ENCODE measurements at places on chromosomes 2 and 18. TPM values are rescaled to one million over a fixed set of nuclear protein-coding genes. Genes with fewer than 3 reads are reported as not detected.

DNA sequence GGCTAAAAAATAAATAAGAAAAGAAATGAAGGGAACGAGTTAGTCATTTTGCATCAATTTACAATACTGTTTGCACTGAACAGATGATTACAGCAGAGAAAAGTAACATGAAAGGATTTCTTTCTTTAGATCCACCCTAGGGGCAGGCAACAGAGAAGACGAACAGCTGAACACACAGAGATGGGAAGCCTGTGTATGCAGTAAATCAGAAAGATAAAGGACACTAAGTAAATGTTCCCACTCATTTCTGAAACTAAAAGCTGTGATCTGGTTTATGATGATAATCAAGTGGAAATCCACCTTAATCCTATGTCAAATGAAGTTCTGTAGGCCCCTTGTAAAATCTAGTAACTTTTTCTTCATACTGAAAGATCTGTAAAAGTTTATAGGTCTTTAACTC, 54.2 kb downstream of the AKAIN1 start:
- no peak for DNase-seq

- no peak for DNase-seq
Measured at GRCh38 chr2:16281451-16282335, 341.3 kb downstream of the MYCN start.

GRCh38 chr18:9280849-9281248, 53.7 kb upstream of the TWSG1 start:
- no peak for DNase-seq

- DNase-seq, result peak; percentile 35
Measured at GRCh38 chr2:233928594-233929351, 11.6 kb downstream of the TRPM8 start.

DNA sequence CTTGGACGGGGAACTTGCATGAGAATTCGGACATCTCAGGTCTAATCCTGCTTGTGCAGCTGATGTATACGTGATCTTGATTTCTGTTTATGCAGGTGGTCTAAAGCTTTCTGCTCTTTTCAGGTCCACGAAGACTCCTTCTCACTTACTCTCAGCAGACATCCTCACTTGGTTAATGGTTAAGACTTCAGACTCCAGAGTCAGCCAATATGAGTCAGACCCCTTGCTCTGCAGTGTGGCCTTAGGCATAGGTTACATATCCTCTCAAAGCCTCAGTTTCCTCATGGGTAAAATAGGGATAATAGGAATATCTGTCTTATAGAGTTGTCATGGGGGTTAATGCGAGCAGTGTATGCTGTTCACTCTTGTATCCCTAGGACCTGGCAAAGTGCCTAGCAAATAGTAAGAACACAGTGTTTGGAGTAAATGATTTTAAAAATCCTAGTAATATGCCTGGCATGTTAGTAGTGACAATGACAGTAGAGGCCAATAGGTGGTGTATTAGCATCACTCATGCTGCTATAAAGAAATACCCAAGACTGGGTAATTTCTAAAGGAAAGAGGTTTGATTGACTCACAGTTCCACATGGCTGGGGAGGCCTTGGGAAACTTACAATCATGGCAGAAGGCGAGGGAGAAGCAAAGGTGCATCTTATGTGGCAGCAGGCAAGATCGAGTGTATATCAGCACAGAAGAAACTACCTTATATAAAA, 42.3 kb downstream of the XRCC5 start:
- no peak for DNase-seq

Gene CD8A
- not detected for total RNA-seq

- no peak for DNase-seq
Measured at GRCh38 chr2:197278799-197279763, 31.5 kb downstream of the ANKRD44 start.

Gene SH3BP4
- 34.2 TPM for total RNA-seq

GRCh38 chr18:49023271-49023937, 72.6 kb upstream of the SMAD7 start:
- no peak for DNase-seq

Gene PLGLB1
- not detected for total RNA-seq

DNA sequence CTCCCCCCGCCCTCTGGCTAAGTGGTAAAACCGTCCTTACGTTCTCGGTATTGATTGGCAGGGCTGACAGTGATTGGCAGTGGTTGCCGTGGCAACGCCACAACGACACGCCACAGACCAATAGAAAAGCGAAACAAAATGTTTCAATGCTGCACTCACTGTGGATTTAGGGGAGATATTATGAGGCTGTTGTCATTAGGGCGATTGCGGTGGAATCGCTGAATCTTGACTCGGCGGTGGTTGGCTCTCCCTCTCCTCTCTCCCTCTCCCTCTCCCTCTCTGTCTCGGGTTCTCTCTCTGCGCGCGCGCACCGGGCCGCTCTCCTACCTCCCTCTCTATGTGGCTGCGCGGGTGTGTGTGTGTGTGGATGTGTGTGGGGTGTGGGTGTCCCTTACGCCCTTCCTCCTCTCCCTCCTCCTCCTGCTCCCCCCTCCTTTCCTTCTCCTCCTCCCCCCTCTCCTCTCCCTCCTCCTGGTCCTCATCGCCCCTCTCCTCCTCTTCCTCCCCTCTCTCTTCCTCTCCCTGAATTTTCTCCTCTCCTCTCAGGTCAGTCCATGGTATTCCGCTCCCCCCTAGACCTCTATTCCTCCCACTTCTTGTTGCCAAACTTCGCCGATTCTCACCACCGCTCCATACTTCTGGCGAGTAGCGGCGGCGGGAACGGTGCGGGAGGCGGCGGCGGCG, at the start of gene SIX3:
Gene SIX3 (plus strand): TSS at position 152 of the 684 bp plus-strand sequence. CDS start 403 bp downstream, at position 555.
- DNase-seq, result peak; percentile 56

DNA sequence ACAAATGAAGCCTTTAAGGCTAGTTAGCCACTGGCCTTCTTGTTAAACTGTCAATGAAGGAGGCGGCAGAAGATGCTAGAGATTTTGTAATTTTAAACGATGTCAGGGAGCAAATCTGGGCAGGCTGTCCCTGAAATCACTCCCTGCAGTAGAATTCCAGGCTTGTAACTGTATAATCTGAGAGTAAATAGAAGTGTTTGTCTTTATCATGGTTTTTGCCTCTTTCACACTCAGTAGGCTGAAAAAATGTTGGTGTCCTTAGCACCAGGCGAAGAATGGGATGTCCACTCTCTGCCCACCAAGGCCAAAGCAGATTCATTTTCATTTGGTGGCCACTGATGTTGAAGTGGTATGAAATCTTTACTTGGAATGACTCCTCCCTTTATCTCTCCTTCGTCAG, 136.9 kb upstream of the THSD7B start:
- no peak for DNase-seq

Measured in MG63 (cell line).